ENCODE measurements at places on chromosomes 5 and 9.
A peak's percentile ranks its signal among the peaks of the same experiment; 100 is the strongest.

DNA sequence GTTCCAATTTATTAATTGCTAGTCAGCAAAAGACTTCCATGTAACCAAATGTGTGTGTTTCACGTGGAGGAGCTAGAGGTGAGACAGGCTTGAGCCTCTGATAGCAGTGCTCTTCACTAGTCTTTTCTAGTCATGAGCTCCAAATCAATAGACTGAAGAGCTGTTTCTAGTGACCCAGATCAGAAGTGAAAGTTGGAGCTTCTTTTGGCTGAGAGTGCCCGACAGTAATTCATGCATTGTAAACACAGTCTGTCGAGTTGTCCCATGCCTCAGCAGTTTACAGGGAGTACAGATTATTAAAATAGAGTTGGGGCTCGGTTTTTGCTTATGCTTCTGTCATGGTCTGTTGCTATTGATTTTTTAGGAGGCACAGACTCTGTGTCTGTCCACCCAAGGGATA lies 793.1 kb downstream of the DTWD2 start:
- H3K27me3 ChIP-seq: no peaks in the 10 kb centered on the region
- no peaks in the 10 kb centered on the region for H3K36me3 ChIP-seq
- H3K4me1 ChIP-seq: no peaks in the 10 kb centered on the region

- no peaks in the 10 kb centered on the region for H3K4me1 ChIP-seq
- H3K4me3 ChIP-seq: no peak overlapping the region
- no peak for DNase-seq
These were observed 75.0 kb upstream of the TNC start for GRCh38 chr9:115192835-115193525.

- DNase-seq: no peak
- no peak overlapping the region for H3K4me3 ChIP-seq
- H3K27ac ChIP-seq: no peak overlapping the region
These were observed 467.8 kb downstream of the TMEM232 start for GRCh38 chr5:110258460-110259216.

DNA sequence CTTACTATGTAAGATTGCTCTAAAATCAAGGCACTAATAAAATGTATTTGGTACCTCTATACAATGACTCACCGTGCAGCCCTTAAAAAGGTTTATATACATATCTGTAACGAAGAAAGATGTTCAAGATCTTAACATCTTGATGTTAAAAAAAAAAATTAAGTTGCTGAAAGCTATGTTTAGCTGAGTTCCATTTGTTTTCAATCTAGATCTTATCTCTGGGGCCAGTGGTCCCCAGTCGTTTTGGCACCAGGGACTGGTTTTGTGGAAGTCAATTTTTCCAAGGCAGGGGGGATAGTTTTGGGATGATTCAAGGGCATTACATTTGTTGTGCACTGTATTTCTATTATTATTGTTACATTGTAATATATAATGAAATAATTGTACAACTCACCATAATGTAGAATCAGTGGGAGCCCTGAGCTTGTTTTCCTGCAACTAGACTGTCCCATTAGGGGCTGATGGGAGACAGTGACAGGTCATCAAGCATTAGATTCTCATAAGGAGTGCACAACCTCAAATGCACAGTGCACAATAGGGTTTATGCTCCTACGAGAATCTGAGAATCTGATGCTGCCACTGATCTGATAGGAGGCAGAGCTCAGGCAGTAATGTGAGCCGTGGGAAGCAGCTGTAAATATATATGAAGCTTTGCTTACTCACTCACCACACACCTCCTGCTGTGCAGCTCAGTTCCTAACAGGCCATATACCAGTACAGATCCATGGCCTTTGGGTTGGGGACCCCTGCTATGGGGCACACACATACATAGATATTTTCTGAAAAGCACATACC lies 27.6 kb upstream of the TSLP start:
- H3K27ac ChIP-seq: no peak overlapping the region
- DNase-seq: no peak
- no peaks in the 10 kb centered on the region for H3K4me1 ChIP-seq
- no peaks in the 10 kb centered on the region for H3K36me3 ChIP-seq

GRCh38 chr9:91255327-91255726 lies 106.4 kb downstream of the AUH start:
- no peak overlapping the region for H3K27ac ChIP-seq
- H3K4me1 ChIP-seq: peaks cover 6% of the 10 kb centered on the region
- no peak for DNase-seq
- peaks cover 3% of the 10 kb centered on the region for H3K36me3 ChIP-seq
- no peaks in the 10 kb centered on the region for H3K27me3 ChIP-seq
- H3K4me3 ChIP-seq: no peak overlapping the region

DNA sequence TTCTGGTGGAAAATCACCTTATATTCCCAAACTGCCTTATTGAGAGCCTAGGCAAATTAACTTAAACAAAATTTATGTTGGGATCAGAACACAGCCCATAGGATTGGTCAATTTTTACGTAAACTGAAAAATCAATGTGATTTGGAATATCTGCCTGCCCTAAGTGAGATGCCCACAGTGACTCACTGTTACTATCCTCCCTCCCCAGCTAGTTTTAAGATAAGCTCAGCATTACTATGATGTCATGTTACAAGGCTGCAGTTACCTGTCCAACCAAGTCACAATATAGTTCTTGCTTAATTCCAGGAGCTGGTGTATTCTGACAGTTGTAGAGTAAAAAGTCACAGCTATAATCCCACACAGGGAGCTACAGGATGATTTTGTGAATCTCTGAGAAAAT lies 23.1 kb downstream of the SKP1 start:
- H3K27ac ChIP-seq: peak overlapping the region; percentile 82
- H3K36me3 ChIP-seq: peaks cover 9% of the 10 kb centered on the region
- no peak overlapping the region for H3K4me3 ChIP-seq
- DNase-seq: no peak
- H3K27me3 ChIP-seq: no peaks in the 10 kb centered on the region
- H3K4me1 ChIP-seq: peaks cover 38% of the 10 kb centered on the region

- H3K4me3 ChIP-seq: no peak overlapping the region
- H3K27ac ChIP-seq: no peak overlapping the region
- DNase-seq: no peak
- H3K36me3 ChIP-seq: no peaks in the 10 kb centered on the region
These were observed 335.9 kb downstream of the SEMA5A start for GRCh38 chr5:9209846-9210492.

GRCh38 chr9:16043756-16044578 lies 491.1 kb downstream of the CCDC171 start:
- H3K27me3 ChIP-seq: no peaks in the 10 kb centered on the region
- H3K27ac ChIP-seq: no peak overlapping the region
- no peak for DNase-seq
- H3K36me3 ChIP-seq: no peaks in the 10 kb centered on the region
- no peak overlapping the region for H3K4me3 ChIP-seq

DNA sequence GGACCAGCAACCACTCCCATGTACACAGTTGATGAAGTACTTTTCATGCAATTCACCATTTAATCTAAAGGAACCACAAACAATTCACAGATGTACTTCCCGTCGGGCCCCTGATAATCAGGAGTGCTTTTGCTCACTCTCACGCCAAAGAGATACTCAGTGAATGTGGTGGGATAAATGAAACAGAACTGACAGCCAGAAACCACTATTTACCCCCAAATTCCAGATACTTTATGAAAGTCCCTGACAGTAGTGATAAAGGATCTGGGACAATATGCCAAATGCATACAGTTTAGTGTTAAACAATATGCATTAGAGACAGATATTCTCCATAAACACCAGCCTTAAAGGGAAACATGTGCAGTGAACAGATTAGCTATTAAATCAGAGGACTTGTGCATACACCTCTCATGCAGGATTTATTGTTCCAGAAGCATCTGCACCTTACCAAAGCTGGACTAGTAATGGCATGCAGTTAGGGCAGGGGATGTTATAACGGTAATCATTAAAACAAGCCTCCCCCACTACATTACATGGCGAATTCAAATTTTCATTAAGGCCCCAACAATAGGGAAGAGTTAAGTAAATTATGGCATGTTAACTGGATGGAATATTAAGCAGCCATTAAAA lies 74.0 kb upstream of the SLC25A51 start:
- peaks cover 3% of the 10 kb centered on the region for H3K4me1 ChIP-seq
- no peak overlapping the region for H3K4me3 ChIP-seq
- H3K27me3 ChIP-seq: peaks cover 30% of the 10 kb centered on the region
- no peak for DNase-seq
- no peaks in the 10 kb centered on the region for H3K36me3 ChIP-seq

DNA sequence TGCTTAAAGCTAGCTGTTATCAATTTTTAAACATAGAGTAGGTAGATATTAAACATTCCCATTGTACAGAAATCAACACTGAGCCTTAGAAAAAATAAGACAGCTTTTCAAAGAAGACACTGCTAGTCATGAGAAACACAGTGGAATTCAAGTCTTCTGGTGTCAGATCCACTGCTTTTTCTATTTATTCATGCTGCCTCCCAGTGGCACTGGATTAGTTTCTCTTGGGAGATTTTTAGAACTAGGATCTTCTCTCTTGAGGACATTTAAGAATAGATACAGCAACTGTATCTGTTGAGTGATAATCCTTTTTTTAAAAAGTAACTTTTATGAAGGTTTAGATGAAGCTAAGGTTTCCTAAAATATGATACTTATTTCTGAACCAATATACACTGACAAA lies 1635.4 kb upstream of the C9orf72 start:
- no peak for DNase-seq
- no peak overlapping the region for H3K27ac ChIP-seq
- peaks cover 3% of the 10 kb centered on the region for H3K36me3 ChIP-seq
- peaks cover 9% of the 10 kb centered on the region for H3K4me1 ChIP-seq

GRCh38 chr5:9507974-9508373 lies 37.9 kb downstream of the SEMA5A start:
- no peak for DNase-seq
- no peak overlapping the region for H3K4me3 ChIP-seq
- H3K27ac ChIP-seq: no peak overlapping the region
- H3K4me1 ChIP-seq: no peaks in the 10 kb centered on the region
- H3K36me3 ChIP-seq: no peaks in the 10 kb centered on the region
- H3K27me3 ChIP-seq: no peaks in the 10 kb centered on the region

- peak overlapping the region; percentile 96 for H3K4me3 ChIP-seq
- H3K36me3 ChIP-seq: peaks cover 6% of the 10 kb centered on the region
- H3K4me1 ChIP-seq: peaks cover 32% of the 10 kb centered on the region
- no peak for DNase-seq
- no peaks in the 10 kb centered on the region for H3K27me3 ChIP-seq
- H3K27ac ChIP-seq: peak overlapping the region; percentile 100
These were observed 462 bp downstream of the NUDCD2 start for GRCh38 chr5:163459462-163459818.

DNA sequence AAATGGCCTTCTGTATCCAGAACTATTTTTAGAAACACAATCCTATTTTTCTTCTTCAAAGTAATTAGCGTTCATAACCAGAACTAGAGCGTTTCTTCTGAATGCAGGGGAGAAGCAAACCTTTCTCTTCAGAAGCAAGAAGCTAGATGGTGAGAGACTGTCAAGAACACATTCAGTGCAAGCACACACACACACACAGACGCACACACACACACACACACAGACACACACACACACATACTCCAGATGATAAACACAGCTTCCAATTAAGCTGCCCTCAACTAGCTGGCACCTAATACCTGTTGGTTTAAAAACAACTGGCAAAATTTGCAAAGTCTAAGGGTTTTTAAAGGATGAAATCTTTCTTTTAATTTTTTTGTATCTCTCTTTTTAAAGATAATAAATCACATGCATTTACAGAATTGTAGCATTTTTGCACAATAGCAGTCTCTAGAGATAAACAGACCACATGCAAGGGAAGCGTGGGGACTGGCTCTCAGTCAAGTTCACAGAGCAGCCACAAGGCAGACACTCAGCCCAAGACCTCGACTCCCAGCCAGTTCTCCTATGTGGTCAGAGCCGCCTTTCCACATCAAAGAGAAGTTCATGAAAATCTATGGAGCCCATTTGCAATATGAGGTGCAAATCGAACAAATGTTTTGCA lies 138.5 kb downstream of the TTLL11 start:
- H3K27me3 ChIP-seq: no peaks in the 10 kb centered on the region
- H3K4me3 ChIP-seq: no peak overlapping the region
- H3K27ac ChIP-seq: no peak overlapping the region
- H3K4me1 ChIP-seq: no peaks in the 10 kb centered on the region
- H3K36me3 ChIP-seq: no peaks in the 10 kb centered on the region

DNA sequence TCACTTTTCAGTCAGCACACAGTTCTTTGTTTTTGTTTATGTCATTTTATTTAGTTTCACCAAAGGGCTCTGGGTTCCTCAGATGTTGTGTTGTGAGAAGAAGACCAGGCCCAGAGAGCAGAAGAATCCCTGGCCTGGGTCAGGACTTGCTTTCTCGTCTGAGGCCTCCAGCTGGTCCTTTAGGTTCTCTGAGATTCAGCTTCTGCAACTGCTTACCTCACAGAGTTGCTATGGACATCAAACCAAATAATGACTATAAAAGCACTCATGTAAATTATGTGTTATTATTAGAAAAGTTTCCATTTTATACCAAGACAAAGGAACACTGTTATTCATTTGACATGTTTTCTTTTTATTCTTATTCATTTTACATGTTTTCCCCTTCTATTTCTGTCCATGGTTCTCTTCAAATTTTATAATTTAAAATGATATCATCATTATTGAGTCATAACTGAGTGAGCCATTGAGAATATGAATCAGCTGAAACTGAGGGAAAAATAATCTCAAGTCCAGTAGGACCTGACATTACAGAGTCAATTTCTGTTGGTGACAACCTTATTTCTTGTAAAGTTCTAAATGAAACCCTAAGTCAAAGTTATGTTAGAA lies 44.0 kb upstream of the GLRX start:
- no peak overlapping the region for H3K4me3 ChIP-seq
- peaks cover 34% of the 10 kb centered on the region for H3K4me1 ChIP-seq
- H3K36me3 ChIP-seq: peaks cover 2% of the 10 kb centered on the region
- no peak for DNase-seq

- DNase-seq: no peak
- H3K36me3 ChIP-seq: no peaks in the 10 kb centered on the region
- no peaks in the 10 kb centered on the region for H3K27me3 ChIP-seq
- peaks cover 26% of the 10 kb centered on the region for H3K4me1 ChIP-seq
- H3K27ac ChIP-seq: peak within 1 kb of the TSS; percentile 24
These were observed at the start of gene ARAP3 for GRCh38 chr5:141681695-141682641. TSS of gene ARAP3 (minus strand) at chr5:141682230. CDS start at chr5:141680486, 1,744 bp downstream.

GRCh38 chr9:127519301-127520166 lies 68.2 kb downstream of the LRSAM1 start:
- no peaks in the 10 kb centered on the region for H3K27me3 ChIP-seq
- H3K36me3 ChIP-seq: no peaks in the 10 kb centered on the region
- no peak overlapping the region for H3K4me3 ChIP-seq
- peak overlapping the region; percentile 77 for H3K27ac ChIP-seq

GRCh38 chr9:3698076-3698475 lies 172.3 kb upstream of the RFX3 start:
- peaks cover 20% of the 10 kb centered on the region for H3K27me3 ChIP-seq
- no peak overlapping the region for H3K4me3 ChIP-seq
- H3K36me3 ChIP-seq: peaks cover 2% of the 10 kb centered on the region
- H3K4me1 ChIP-seq: no peaks in the 10 kb centered on the region
- H3K27ac ChIP-seq: no peak overlapping the region

GRCh38 chr5:17169507-17169906 lies 47.9 kb upstream of the BASP1 start:
- no peaks in the 10 kb centered on the region for H3K36me3 ChIP-seq
- DNase-seq: no peak
- no peak overlapping the region for H3K4me3 ChIP-seq
- H3K4me1 ChIP-seq: no peaks in the 10 kb centered on the region
- peaks cover 13% of the 10 kb centered on the region for H3K27me3 ChIP-seq
- H3K27ac ChIP-seq: no peak overlapping the region

All from T-helper 17 cell (primary cell).